Stimulated activated CD4-positive, alpha-beta T cell treated with anti-CD3 and anti-CD28 coated beads, Interleukin-2, amount 100 ng/mL, for 24 hours (primary cell): ENCODE measurements at places on chromosomes 13 and 19.

DNA sequence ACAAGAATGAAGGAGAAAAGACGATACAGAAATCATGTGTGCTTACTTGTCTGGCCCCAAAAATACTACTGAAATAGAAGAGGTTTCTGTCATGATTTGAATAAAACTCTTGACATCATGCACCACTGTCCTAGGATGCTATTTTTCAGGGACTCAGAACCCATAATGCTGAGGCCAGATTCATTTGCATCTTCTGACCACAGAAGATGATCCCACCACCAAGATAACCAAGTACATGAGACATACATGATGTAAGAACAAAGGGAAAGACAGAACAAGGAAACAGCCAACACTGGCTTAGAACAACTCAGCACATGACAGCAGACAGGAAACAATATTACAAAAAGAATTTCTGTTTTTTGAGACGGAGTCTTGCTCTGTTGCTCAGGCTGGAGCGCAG, 2.5 kb downstream of the ZNF552 start:
- no peak for DNase-seq

GRCh38 chr19:33727331-33727998, 69.2 kb upstream of the KCTD15 start:
- DNase-seq = no peak

DNA sequence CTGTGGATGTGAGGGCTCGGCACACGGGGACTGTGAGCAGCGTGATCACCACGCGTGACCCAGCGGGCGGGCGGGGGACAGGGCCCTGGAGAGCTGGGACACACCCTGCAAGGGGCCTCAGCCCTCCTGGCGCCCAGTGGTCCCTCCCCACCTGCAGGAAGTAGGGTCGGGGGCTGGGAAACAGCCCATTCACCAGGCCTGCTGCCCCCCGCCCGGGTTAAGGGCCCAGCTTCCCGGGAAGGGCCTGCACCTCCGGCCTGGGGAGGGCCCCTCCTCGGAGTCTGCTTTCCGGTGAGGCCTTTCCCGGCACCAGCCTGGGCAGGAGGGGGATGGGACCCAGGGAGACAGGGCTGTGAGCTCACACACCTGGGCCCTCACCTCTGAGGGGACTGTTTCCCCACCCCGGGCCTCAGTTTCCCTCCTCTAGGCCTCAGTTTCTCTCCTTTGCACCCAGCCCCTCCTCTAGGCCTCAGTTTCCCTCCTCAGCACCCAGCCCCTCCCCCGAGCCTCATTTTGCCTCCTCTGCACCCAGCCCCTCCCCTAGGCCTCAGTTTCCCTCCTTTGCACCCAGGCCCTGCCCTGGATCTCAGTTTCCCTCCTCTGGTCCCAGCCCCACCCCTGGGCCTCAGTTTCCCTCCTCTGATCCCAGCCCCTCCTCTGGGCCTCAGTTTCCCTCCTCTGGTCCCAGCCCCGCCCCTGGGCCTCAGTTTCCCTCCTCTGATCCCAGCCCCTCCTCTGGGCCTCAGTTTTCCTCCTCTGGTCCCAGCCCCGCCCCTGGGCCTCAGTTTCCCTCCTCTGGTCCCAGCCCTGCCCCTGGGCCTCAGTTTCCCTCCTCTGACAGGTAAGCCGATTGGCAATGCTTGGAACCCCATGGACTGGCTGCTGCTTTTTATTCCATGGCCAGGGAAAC, 1.9 kb upstream of the MADCAM1 start:
- no peak for DNase-seq

- DNase-seq = no peak
These were observed 592.6 kb downstream of the TBC1D4 start for GRCh38 chr13:74889321-74889720.

DNA sequence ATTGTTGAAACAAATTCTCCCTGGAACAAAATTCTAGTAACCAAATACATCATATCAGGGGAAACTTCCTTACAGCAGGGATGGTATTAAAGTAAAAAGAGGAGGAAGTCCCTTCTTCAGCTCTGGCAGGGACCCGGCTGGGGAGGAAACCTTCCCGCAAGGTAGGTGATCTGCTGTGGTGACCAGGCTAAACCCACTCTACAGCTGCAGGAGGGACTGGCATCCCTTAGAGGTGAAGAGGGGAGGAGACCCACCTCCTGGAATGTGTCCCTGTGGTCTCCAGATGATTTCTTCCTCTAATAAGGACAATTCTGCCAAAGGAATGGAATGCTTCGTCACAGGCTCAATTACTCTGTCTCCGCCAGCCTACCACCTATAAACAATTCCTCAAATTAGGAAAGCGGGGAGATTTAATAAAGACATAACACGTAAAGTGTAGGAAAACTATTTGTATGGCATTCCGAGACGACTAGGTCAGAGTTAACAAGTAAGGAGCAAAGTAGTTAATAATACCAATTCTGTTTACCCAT, 637 bp upstream of the PDS5B start:
- DNase-seq = peak; percentile 13

DNA sequence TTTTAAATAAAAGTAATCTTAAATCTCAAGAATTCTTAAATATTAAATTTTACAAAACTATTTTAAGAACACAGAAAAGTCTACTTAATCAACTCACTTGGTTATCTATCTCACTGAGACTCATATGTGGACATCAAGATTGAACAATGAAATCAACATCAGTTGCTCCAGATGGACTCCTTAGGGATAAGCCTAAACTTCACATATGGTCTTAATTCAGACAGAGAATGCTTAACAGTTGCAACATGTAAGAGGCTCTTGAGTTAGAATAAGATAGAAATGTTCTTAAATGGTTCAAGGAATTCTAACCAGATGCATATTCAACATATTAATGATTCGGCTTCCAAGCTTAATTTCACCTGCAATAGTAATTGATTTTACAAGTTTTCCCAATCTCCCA, 1730.9 kb downstream of the PCDH9 start:
- no peak for DNase-seq

GRCh38 chr13:94784066-94784465, 71.7 kb upstream of the SOX21 start:
- DNase-seq = no peak

GRCh38 chr19:16016226-16017137, 59.8 kb upstream of the TPM4 start:
- DNase-seq = no peak

GRCh38 chr19:39053276-39054090, 21.1 kb upstream of the FBXO27 start:
- DNase-seq = no peak
